AG09319 (cell line): ENCODE measurements at places on chromosomes 5 and 9.
A peak's percentile ranks its signal among the peaks of the same experiment; 100 is the strongest.

- DNase-seq = no peak
These were observed 112.1 kb downstream of the ADRB2 start for GRCh38 chr5:148938522-148938882.

- DNase-seq = no peak
These were observed 44.7 kb downstream of the PRRT1B start for GRCh38 chr9:131589993-131590392.

GRCh38 chr5:154860123-154860522 lies 1.7 kb downstream of the CNOT8 start:
- DNase-seq = no peak

DNA sequence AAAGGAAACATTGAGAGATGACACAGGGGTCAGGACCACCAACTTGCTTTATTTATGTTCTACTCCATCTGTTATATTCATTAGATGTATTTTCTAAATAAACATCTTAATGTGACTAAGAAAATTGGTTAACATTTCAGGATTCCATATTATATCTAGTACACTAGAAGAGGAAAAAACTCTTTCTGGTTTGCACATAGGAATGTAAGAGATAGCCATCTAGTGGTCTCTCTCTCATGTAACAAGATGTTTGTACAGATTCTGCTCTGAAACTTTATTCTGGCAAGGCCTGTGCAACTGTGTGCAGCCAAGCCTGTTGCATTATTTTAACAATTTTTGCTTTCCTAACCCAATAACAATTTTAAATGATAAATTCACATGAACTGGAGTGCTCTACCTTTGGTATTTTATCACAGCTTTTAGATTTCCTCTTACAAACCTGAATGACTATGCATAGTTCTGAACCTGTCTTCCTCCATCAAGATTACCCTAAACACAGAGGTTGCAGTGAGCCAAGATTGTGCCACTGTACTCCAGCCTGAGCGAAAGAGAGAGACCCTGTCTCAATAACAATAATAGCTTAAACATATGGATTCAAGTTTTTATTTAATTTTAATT lies 148.2 kb downstream of the GIN1 start:
- DNase-seq = peak; percentile 15

DNA sequence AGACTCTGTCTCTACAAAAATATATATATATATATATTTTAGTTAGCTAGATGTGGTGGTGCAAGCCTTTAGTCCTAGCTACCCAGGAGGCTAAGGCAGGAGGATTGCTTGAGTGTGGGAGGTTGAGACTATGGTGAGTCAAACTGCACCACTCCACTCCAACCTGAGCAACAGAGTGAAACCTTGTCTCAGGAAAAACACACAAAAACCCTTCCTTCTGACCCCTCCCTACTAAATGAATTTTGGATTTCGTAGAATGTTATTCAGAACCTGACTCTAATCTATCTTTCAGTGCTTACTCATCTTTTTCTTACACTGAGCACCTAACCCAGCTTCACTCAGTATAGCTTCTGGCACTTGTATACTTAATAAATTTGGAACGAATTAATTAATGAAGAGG lies 35.2 kb upstream of the IL7R start:
- DNase-seq = no peak

DNA sequence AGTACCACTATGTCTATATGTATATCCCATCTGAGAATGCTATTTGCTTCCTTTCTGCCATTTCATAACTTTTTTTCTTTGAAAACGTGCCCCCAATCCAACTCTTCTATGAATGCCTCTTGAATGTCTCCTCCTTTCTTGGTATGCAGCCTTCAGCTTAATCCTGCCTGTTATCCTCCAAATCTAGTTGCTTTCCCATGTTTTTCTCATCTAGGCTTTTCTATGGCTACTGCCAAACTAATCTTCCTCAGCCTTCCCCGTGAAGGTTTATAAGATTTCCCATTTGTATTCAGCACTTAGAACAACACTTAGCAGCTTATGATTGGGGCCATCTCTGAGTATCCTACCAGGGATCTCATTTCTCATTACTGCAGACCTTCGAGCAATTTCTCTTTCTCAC lies 2.5 kb downstream of the TGFBR1 start:
- DNase-seq = no peak

DNA sequence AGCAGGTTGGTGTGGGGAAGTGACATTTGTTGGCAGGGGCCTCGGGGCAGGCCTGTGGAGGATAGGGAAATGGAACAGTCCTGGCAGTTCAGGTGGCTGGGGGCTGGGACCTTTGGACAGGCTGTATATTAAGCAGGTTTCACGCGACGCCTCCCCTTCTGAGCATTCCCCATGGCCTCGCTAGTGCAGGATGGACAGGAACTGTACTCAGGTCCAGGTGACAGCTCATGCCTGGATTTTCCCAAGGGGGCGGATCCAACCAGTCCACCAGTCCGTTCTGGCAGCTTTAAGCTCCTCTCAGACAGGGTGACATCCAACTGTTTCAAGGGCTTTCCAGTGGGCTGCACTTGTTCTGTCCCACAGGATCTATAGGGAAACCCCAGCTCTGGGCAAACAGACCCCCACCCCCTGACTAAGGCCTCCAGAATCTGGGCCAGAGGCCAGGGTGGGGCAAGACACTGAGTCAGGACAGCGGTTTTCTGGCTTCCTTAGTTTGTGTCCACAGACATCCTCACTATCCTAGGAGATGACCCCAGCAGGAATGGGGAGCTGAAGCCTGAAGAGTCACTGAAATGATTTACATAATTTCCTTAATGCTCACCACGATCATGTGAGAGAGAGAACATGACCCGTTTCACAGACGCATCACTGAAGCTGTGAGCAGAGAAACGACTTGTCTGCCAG lies 20.9 kb downstream of the CSF2 start:
- peak; percentile 77 for DNase-seq

- no peak for DNase-seq
These were observed 5.7 kb upstream of the SMU1 start for GRCh38 chr9:33082128-33082527.

DNA sequence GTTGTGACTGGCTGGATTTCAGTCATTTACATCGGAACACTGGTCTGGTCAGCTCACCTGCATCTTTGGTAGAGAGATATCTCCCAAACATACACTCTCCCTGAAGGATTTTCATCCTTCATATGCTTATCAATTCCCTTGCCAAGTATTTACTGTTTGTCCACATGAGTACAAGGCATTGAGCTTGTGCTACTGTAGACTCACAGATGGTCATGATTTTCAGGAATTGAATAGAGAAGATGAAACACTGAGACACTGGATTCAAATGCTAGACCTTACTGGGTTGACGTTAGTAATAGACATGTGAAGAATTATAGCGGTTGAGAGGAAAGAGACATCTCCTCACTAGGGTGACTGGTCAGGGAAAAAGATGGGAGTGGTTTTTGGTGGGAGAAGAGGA lies 62.9 kb upstream of the ABL1 start:
- no peak for DNase-seq

DNA sequence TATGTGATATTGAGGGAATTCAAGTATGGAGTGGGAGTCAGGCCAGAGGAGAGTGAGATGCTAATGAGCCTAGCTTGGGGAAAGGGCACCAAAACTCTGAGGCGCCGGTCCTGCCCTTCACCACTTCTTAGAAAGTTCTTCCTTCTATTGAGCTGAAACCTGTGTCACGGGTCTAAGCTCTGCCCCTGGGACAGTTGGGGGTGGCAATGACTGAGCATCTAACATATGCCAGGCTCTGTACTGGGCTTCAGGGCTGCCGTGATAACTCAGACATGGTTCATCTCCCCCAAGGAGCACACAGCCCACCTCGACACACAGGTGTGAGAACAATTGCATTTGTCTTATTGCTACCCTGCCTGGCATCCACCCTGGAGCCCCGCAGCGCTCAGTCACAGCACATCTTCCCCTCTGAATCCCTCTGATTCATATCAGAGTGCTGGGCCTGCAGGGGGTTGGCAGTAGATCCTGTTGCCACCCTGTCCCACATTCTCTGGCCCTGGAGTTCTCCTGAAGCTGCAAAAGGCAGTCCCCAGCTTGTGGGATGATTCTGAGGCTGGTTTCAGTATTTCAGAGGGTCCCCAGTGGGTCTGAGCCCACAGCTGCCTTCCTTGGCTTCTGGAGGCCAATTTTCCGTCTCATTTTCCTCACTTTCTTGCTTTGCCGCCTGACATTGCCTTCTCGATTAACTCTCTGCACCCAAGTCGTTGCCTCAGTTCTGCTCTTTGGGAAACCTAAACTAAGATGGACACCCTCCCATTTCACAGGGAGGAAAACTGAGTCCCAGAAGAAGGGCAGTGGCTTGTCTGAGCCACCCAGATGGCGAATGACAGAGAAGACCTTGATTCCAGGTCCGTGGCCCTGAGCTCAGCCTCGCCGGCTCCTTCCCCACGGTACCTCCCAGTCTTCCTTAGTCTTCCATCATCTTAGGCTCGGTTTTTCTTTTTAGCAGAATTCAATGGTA lies 42.5 kb downstream of the ALG2 start:
- DNase-seq = no peak

GRCh38 chr5:11171236-11171635 lies 410.2 kb upstream of the DAP start:
- DNase-seq = no peak

DNA sequence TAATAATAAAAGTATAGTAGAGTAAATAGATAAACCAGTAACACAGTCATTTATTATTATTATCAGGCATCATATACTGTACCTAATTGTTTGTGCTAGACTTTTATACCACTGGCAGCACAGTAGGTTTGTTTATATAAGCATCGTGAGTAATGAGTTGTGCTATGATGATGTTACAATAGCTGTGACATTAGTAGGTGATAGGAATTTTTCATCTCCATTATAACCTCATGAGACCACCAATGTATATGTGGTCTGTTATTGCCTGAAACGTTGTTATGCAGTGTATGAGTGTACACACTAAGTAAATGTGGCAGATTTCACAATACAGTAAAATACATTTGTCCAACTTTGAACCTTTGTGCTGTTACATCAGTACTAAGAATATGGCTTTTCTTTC lies 72.7 kb upstream of the SPATA31D4 start:
- DNase-seq = no peak

GRCh38 chr9:37187713-37188439 lies 67.5 kb downstream of the ZCCHC7 start:
- DNase-seq = no peak

GRCh38 chr9:93346231-93347112 lies 105.0 kb upstream of the FAM120A start:
- DNase-seq = no peak

DNA sequence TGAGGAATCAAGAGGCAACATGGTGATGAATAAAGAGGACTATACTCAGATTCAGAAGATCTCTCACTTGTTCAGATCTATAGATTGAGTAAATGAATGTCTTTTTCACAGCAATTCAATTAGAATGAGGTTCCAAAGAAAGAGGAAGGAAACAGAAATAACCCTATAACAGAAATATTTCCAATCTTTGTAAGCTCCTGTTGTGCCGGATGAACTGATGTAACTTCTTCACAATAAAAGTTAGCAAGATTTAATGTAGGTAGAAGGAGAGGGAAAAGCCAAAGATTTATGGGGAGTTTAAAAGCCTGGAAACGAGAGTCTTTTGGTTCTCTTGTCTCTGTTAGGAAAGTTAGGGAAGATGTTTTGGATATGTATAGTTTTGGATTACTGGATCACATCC lies 92.1 kb downstream of the PBX3 start:
- DNase-seq = no peak

GRCh38 chr5:39697881-39698280 lies 273.1 kb upstream of the DAB2 start:
- no peak for DNase-seq

GRCh38 chr9:37378613-37379004 lies 43.9 kb upstream of the GRHPR start:
- no peak for DNase-seq

DNA sequence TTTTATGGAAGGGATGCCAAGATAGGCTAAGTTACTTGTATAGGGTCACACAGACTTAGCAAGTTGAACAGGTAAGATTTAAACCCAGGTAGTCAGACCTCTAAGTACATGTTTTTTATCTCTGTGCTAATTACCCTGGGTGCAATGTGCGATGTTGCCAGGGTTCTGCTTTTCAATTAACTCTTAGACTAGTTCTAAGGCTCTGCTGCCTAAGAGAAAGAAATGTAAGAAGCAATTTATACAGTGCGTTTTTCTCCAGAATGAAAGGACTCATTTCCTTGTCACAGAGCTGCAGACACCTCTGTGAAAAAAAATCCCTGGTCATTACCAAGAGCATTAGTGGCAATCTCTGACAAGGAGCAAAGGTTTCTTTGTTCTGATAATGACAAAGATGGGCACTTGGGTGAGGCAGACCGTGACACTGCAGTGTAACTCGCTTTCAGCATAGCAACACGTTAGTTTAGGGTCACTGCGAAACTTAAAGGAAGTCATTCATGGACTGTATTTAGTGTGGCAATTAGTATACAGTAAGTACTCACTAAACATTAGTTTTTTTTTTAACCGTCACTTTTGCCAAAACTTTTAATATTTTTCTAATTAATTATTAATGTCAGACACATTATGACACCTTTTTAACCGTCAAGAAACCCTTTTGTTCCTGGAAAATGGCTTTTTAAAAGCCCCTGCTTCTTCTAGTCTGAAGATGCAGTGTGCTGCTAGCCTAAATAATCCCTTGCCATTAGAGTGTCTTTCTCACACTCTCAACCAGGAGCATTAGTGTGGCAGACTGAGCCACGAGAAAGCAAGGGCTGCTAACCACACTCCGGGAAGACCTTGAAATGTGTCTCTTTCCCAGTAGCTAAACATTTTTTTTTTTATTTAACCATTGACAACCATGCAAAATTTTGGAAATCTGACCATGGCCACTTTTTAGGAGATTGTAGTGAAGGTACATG lies 520.0 kb upstream of the C9orf72 start:
- no peak for DNase-seq

GRCh38 chr5:140011297-140011802 lies 31.7 kb downstream of the NRG2 start:
- DNase-seq = no peak
